ENCODE measurements at places on chromosomes 7 and 10. TPM values are rescaled to one million over a fixed set of nuclear protein-coding genes. Genes with fewer than 3 reads are reported as not detected.
A peak's percentile ranks its signal among the peaks of the same experiment; 100 is the strongest.

DNA sequence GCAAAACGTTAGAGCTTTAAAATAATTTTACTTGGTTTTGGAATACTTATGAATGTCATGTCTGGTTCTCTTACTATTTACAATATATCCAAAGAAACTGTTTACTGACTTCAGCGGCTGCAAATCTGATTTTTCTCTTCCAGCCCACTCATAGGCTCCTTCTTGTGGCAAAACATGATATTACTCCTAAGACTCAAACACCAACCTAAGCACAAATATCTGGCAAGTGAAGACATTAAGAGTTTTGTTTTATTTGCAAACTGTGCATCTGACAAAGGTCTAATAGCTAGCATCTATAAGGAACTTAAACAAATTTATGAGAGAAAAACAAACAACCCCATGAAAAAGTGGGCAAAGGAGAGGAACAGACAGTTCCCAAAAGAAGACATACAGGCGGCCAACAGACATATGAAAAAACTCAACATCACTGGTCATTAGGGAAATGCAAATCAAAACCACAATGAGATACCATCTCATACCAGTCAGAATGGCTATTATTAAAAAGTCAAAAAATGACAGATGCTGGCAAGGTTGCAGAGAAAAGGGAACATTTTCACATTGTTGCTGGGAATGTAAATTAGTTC, 20.3 kb upstream of the GJC3 start:
- DNase-seq, result peak; percentile 56

GRCh38 chr7:47636081-47636432, 54.1 kb upstream of the TNS3 start:
- DNase-seq, result no peak

DNA sequence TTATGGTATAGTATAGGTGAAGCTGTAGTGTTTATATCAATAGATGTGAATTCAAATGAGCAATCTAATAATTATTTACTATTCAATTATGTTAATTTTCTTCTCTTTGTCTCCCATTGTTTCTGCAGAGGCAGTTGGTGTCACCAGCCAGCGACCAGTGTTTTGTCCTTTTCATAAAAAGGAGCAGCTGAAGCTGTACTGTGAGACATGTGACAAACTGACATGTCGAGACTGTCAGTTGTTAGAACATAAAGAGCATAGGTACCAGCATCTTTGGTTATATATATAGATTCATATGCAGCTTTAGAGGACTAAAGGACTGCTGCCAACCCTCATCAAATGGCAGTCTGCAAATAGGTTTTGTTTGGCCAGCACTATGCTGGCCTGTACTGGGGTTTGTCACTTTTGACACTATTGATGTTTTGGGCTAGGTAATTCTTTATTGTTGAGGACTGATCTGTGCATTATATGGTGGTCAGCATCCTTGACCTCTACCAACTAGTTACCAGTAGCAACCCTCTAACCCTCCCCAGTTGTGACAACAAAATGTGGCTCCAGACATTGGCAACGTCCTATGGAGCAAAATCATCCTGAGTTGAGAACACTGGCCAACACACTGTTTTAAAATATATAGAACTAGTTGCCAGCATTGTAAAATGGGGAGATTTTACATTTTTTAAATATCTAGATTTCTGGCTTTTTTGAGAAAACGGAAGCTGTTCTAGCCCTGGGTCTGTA, 59.2 kb downstream of the TRIM24 start:
- no peak for DNase-seq

GRCh38 chr7:50976064-50976463, 193.4 kb upstream of the GRB10 start:
- DNase-seq, result no peak

GRCh38 chr10:35924759-35925158, 282.7 kb upstream of the FZD8 start:
- DNase-seq, result no peak

- DNase-seq, result no peak
Observed at GRCh38 chr10:73839276-73839966, 28.0 kb upstream of the NDST2 start.

- DNase-seq, result no peak
Observed at GRCh38 chr10:49615213-49615612, 1.4 kb downstream of the CHAT start.

- DNase-seq, result peak; percentile 45
Observed at GRCh38 chr7:100099452-100099851, 1.7 kb downstream of the MCM7 start.

GRCh38 chr10:23063045-23063972, 32.1 kb upstream of the MSRB2 start:
- no peak for DNase-seq

GRCh38 chr10:25661632-25662031, 272.4 kb upstream of the MYO3A start:
- no peak for DNase-seq

- no peak for DNase-seq
Observed at GRCh38 chr10:75497997-75498883, 66.8 kb downstream of the LRMDA start.

DNA sequence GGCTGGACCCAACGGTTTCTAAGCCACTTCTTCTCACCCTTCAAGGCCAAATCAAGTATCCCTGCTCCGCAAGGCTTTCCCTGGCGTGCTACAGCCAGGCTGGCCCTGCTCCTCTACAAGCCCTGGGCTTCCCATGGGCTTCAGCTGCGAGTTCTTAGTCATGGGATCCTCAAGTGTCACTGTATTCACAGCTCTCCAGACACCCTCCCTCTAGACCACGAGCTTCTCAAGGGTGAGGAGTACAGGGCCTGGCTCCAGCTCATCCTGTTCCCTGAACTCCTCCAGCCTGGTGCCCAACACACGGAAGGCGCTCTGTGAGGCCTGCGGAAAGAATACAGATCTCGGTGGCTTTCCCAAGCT, 38.8 kb downstream of the FAM53B start:
- no peak for DNase-seq

- no peak for DNase-seq
Observed at GRCh38 chr7:106901828-106902441, 36.9 kb downstream of the PIK3CG start.

The RTKN2 gene
- 4.8 TPM for total RNA-seq

The FAM13C gene
- total RNA-seq, result not detected

The NKX1-2 gene
- total RNA-seq, result not detected

The TRIM8 gene
- total RNA-seq, result 108 TPM

The CPN1 gene
- total RNA-seq, result not detected

The CTAGE15 gene
- not detected for total RNA-seq

The GBX1 gene
- total RNA-seq, result not detected

Data from endothelial cell of umbilical vein (primary cell).